ENCODE measurements at places on chromosomes 13 and 19. TPM values are rescaled to one million over a fixed set of nuclear protein-coding genes. Genes with fewer than 3 reads are reported as not detected.

PTH2 gene
- total RNA-seq, result not detected

SELENOV gene
- total RNA-seq, result not detected

FKRP gene
- total RNA-seq, result 14.3 TPM

WDR87 gene
- total RNA-seq, result not detected

GRCh38 chr19:48325265-48325910 lies at the start of gene EMP3:
EMP3 (plus strand) TSS chr19:48325552; CDS start chr19:48326845, 1,293 bp downstream.
- ATAC-seq, result peak; percentile 49

DNA sequence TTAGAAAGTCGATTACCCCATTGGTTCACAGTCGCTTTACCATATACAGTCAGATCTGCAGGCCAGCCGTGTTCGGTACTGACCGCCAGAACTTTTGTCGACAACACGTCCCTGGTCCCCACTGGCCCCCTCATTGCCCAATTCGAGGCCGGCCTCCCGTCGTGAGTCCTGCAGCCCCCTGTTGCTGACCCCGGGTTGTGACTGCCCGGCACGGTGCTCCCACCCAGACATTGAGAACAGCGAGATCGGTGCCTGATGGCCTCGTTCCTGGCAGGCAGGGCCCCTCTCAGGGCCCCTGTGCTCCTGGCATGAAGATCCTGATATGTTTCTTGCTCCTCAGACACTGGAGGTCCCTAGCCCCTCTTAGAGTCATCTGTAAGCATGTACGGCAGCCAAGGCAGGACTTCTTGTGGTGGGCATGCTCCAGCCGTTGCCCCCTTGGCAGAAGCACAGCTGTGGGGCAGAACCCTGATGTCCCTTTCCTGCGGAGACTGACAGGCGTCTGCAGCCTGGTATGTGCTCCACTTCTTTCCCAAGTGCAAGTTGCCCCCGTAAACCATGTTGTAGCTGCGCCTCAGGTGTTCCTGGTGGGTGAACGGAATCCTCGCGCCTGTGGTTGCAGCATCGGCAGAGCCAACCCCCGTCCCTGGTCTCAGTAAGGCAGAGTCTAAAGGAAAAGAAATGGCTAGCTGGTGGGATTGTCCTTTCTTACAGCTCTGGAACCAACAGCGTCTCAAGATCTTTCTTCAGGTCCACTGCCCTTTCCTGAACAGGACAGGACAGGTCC lies 123.2 kb upstream of the SPACA7 start:
- no peak for ATAC-seq

DNA sequence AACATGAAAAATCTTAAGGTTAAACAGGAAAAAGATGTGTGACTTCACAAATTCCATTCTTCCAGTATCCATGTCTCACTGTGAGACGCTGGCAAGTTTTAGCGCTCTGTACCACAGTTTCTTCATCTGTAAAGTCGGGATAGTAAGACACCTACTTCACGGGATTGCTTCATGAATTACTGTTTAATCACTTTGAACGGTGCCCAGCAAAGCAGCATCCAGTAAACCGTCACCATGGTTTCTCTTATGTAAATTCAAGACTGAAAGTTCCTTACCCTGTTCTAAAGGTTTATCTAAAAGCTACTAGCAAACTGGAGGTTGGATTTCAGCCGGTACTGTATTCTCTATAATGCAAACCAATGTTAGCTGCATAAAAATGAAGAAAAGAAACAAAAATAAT lies 53.5 kb downstream of the KATNAL1 start:
- ATAC-seq, result peak; percentile 54

DNA sequence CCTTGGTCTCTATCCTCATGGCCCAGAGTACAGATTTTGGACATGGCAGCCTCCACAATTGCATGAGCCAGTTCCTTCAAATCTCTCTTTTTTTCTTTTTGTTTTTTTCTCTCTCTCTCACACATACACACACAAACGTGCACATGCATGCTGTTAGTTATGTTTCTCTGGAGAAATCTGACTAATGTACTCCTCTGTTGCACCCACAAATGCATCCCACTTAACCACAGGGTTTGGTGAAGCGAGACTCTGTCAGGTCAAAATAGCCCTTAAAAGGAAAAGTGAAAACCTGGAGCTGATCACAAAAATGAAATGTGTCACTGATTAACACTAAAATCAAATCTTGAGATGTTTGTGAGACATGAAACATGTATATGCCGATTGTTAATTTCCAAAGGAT lies 374.6 kb upstream of the ARGLU1 start:
- ATAC-seq, result no peak

- no peak for ATAC-seq
Observed at GRCh38 chr19:23033721-23034120, 30.7 kb upstream of the ZNF728 start.

DNA sequence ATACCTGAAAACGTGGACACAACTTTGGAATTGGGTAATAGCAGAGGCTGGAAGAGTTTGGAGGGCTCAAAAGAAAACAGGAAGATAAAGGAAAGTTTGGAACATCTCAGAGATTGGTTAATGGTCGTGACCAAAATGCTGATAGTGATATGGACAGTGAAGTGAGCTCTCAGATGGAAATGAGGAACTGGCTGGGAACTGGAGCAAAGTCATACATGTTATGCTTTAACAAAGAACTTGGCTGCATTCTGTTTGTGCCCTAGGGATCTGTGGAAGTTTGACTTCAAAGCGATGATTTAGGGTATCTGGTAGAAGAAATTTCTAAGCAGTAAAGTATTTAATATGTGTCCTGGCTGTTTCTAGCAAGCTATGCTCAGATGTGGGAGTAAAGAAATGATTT lies 136.2 kb downstream of the DNAJC3 start:
- no peak for ATAC-seq

- no peak for ATAC-seq
Observed at GRCh38 chr19:14961956-14962685, 17.5 kb downstream of the SLC1A6 start.
